ENCODE measurements at places on chromosomes 6 and 20. TPM values are rescaled to one million over a fixed set of nuclear protein-coding genes. Genes with fewer than 3 reads are reported as not detected.

ANGPT4 gene
- not detected for total RNA-seq

DNA sequence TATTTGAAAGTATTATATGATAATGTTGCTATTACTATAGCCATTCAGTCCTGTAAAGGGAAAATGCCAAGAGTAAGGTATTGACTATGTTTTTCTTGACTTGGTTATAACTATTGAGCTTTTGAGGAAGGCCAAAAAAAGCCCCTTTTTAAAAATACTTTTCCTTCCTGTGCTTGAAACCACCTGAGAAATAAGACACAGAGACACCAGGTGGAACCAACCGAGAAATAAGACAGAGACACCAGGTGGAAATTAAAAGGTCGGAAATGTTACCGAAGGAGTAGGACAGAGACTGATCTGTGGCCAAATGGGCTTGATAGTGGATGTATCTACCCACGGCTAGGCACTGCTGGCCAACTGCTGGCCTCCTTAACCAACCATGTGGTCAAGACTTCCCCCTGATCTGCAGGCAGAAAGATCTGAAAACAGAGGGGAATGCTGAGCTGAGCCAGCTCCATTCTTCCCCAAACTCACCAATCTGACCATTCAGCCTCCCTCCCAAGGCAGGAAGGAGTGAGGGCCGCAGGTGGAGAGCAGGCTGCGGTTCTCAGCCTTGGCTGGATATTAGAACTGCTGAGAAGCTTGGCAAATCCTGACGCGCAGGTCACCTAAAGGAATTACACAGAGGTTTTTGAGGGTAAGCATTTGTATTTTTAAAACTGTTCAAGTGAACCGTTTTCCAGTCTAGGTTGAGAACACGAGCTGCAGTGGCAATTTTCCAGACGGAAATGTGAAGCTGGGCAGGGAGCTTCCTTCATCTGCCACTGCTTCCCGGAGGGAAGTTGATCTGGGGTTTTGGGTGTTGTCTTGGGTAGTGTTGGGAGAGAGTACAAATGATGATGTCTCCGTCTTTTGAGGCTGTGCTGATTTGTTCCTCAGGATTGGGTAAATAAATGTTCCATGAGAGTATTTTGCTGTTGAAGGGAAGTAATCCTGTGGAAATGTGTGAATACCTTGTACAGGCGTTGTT, 121.7 kb upstream of the EXOC2 start:
- DNase-seq: no peak
- H3K27me3 ChIP-seq: no peaks in the 10 kb centered on the region
- H3K27ac ChIP-seq: peak overlapping the region; percentile 6
- no peaks in the 10 kb centered on the region for H3K4me1 ChIP-seq
- no peak overlapping the region for H3K4me3 ChIP-seq

GRCh38 chr6:49739423-49739822, 4.8 kb downstream of the CRISP3 start:
- H3K4me3 ChIP-seq: no peak overlapping the region
- DNase-seq: no peak
- no peaks in the 10 kb centered on the region for H3K36me3 ChIP-seq
- no peaks in the 10 kb centered on the region for H3K4me1 ChIP-seq

GRCh38 chr20:33019465-33020277, 11.8 kb upstream of the BPIFB6 start:
- no peak for DNase-seq
- H3K27me3 ChIP-seq: no peaks in the 10 kb centered on the region
- no peaks in the 10 kb centered on the region for H3K36me3 ChIP-seq
- H3K27ac ChIP-seq: no peak overlapping the region

- H3K4me3 ChIP-seq: peak overlapping the region; percentile 57
- H3K27me3 ChIP-seq: no peaks in the 10 kb centered on the region
- H3K36me3 ChIP-seq: no peaks in the 10 kb centered on the region
- no peak for DNase-seq
These were observed 136.7 kb downstream of the HFE start for GRCh38 chr6:26223650-26224546.

- no peak for DNase-seq
- H3K4me1 ChIP-seq: peaks cover 38% of the 10 kb centered on the region
- no peaks in the 10 kb centered on the region for H3K27me3 ChIP-seq
These were observed 67.7 kb downstream of the RPP40 start for GRCh38 chr6:4935975-4936680.

- no peaks in the 10 kb centered on the region for H3K36me3 ChIP-seq
- H3K27me3 ChIP-seq: no peaks in the 10 kb centered on the region
- no peak overlapping the region for H3K4me3 ChIP-seq
- no peak for DNase-seq
- no peaks in the 10 kb centered on the region for H3K4me1 ChIP-seq
These were observed 406.5 kb downstream of the BTBD9 start for GRCh38 chr6:38233161-38233791.

QKI gene
- total RNA-seq: 434 TPM

DNA sequence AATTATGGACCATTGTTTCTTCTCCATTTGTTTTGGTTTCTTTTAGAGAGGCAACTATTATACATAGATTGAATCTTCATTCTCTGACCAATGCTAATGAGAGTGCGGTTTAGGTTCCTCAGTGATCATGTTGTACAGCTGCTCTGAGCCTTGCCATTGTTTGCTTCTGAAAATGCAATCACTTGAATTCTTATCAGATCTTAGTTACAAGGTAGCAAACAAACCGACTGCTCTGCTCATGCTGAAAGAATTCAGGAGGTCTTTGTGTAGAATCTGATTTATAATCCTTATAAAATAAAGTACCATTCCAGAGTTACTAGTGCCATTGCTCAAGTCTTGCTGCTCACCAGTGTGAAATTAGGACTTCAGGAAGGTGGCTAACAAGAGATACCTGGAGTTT, 569.1 kb upstream of the ID4 start:
- H3K27ac ChIP-seq: no peak overlapping the region
- H3K4me3 ChIP-seq: no peak overlapping the region

GRCh38 chr6:87743454-87743853, 41.4 kb upstream of the AKIRIN2 start:
- H3K36me3 ChIP-seq: no peaks in the 10 kb centered on the region
- no peak overlapping the region for H3K4me3 ChIP-seq
- no peaks in the 10 kb centered on the region for H3K27me3 ChIP-seq
- no peak for DNase-seq

- H3K36me3 ChIP-seq: no peaks in the 10 kb centered on the region
- H3K4me1 ChIP-seq: no peaks in the 10 kb centered on the region
- H3K27ac ChIP-seq: no peak overlapping the region
- H3K27me3 ChIP-seq: no peaks in the 10 kb centered on the region
- H3K4me3 ChIP-seq: no peak overlapping the region
These were observed 56.3 kb downstream of the FOXO3 start for GRCh38 chr6:108616973-108617372.

GRCh38 chr20:54123587-54124180, 50.1 kb downstream of the CYP24A1 start:
- no peaks in the 10 kb centered on the region for H3K4me1 ChIP-seq
- H3K4me3 ChIP-seq: no peak overlapping the region
- no peaks in the 10 kb centered on the region for H3K27me3 ChIP-seq
- no peaks in the 10 kb centered on the region for H3K36me3 ChIP-seq

BFSP1 gene
- 0.51 TPM for total RNA-seq

All from right atrium auricular region (tissue), 2 donors.